ENCODE measurements at places on chromosomes 1 and 21.

DNA sequence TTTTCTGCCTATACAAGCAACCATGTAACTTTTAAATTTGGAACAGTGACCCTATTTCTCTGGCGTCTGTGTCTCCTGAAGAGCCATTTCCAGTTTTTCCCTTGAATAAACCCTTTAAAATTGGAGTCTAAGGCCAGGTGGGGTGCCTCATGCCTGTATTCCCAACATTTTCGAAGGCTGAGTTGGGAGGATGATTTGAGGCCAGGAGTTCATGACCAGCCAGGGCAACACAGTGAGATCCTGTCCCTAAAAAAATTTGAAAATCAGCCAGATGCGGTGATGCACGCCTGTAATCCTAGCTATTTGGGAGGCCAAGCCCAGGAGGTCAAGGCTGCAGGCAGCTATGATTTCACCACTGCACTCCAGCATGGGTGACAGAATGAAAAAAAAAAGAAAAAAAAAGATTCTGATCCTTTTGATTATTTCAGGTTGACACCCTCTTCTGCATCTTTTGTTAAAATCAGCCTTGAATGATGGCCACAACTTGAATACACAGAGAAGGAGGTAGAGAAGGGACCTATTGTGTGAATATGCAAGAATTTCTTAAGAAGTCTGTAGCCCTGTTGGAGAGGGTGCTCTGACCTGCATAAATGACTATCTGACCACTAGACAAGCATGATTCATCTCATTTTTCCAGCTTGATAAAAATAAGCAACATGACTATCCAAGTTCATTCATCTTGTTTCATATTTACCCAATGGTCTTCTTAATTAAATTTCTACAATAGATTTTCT, 40.2 kb upstream of the PARP1 start:
- no peak overlapping the region for H3K4me3 ChIP-seq
- H3K4me1 ChIP-seq: peaks cover 33% of the 10 kb centered on the region
- no peaks in the 10 kb centered on the region for H3K27me3 ChIP-seq
- no peaks in the 10 kb centered on the region for H3K36me3 ChIP-seq
- H3K27ac ChIP-seq: 0 out of 2 replicates have a peak overlapping the region, but pooled peaks have one; percentile 16

- no peak overlapping the region for H3K27ac ChIP-seq
- no peaks in the 10 kb centered on the region for H3K27me3 ChIP-seq
Observed at GRCh38 chr1:237817277-237817676, 73.4 kb downstream of the ZP4 start.

GRCh38 chr1:118902711-118903191, 85.4 kb downstream of the TBX15 start:
- H3K4me1 ChIP-seq: no peaks in the 10 kb centered on the region
- H3K36me3 ChIP-seq: no peaks in the 10 kb centered on the region
- DNase-seq: no peak
- no peak overlapping the region for H3K27ac ChIP-seq
- no peaks in the 10 kb centered on the region for H3K27me3 ChIP-seq

- H3K4me1 ChIP-seq: no peaks in the 10 kb centered on the region
- no peaks in the 10 kb centered on the region for H3K36me3 ChIP-seq
- no peak overlapping the region for H3K27ac ChIP-seq
- H3K4me3 ChIP-seq: no peak overlapping the region
- DNase-seq: no peak
Observed at GRCh38 chr1:28129150-28129549, 40.7 kb upstream of the EYA3 start.

- H3K27ac ChIP-seq: no peak overlapping the region
- no peak for DNase-seq
- no peaks in the 10 kb centered on the region for H3K27me3 ChIP-seq
- no peaks in the 10 kb centered on the region for H3K36me3 ChIP-seq
- H3K4me1 ChIP-seq: peaks cover 3% of the 10 kb centered on the region
Observed at GRCh38 chr1:43276673-43277072, 6.9 kb downstream of the TMEM125 start.

- DNase-seq: no peak
- peak overlapping the region; percentile 86 for H3K27ac ChIP-seq
- H3K4me3 ChIP-seq: no peak overlapping the region
- no peaks in the 10 kb centered on the region for H3K36me3 ChIP-seq
Observed at GRCh38 chr1:172359491-172359999, 60.9 kb upstream of the C1orf105 start.

- H3K36me3 ChIP-seq: no peaks in the 10 kb centered on the region
- peaks cover 8% of the 10 kb centered on the region for H3K27me3 ChIP-seq
- DNase-seq: no peak
Observed at GRCh38 chr1:150554086-150554452, 4.9 kb downstream of the ADAMTSL4 start.

GRCh38 chr1:16164213-16165072, 8.6 kb upstream of the EPHA2 start:
- no peaks in the 10 kb centered on the region for H3K36me3 ChIP-seq
- no peak overlapping the region for H3K4me3 ChIP-seq
- peaks cover 4% of the 10 kb centered on the region for H3K27me3 ChIP-seq
- DNase-seq: no peak
- H3K27ac ChIP-seq: no peak overlapping the region

DNA sequence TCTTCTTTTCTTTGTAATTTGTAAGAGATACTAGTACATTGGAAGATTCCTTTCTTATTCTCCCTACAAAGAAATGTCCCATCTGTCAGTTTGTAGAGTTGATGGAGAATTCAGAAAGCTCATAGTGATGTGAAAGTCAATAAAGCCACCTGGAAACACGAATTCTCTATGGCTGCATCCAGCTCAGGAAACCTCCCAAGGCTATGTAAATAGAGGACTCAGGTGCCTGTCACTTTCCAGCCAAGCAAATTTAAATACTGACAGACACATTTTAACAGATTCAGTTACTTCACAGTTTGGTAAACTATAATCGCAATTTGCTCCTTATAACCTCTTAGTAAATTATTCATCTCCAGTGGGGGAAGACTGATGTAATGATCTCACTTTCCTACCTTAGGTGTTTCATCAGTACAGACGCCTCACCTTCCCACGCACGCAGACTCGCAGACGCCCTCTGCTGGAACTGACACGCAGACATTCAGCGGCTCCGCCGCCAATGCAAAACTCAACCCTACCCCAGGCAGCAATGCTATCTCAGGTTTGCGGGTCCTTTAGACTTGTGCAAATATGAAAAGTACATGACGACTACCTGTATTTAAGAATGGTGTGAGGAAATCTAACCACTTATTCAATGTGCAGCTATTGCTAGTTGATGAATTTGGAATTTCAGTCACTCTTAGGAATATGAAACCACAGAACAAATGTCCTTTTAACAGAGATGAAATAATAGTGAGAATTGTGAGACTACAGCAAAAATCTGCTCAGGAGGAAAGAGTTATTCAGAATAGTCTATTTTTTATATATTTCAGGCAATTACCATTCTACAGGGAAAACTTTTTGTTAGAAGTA, 60.6 kb downstream of the PTPRC start:
- DNase-seq: peak; percentile 79
- H3K27ac ChIP-seq: peak overlapping the region; percentile 72
- no peaks in the 10 kb centered on the region for H3K36me3 ChIP-seq
- peak overlapping the region; percentile 13 for H3K4me3 ChIP-seq

DNA sequence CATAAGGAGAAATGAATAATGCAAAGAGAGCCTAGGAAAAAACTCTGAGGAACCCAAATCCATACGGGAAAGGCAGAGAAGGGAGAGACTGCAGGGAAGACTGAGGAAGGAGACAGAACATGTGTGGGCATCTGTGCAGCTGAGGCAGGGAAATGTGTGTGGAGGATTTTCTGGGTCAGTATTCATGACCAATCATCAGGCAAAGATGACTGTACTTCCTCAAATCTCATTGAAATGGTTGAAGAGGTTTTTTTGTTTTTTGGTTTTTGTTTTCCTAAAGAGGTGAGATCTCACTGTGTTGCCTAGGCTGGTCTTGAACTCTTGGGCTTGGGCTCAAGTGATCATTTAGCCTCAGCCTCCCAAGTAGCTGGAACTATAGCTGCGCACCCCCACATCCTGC, 15.7 kb downstream of the DIP2A start:
- H3K36me3 ChIP-seq: no peaks in the 10 kb centered on the region
- no peak overlapping the region for H3K4me3 ChIP-seq
- H3K27me3 ChIP-seq: no peaks in the 10 kb centered on the region
- no peaks in the 10 kb centered on the region for H3K4me1 ChIP-seq
- no peak overlapping the region for H3K27ac ChIP-seq
- DNase-seq: no peak
